Activated naive CD4-positive, alpha-beta T cell treated with anti-CD3 and anti-CD28 coated beads for 36 hours (primary cell): ENCODE measurements at places on chromosomes 13 and 19.

- DNase-seq = no peak
These were observed 100.0 kb downstream of the LMO7 start for GRCh38 chr13:75736173-75736572.

DNA sequence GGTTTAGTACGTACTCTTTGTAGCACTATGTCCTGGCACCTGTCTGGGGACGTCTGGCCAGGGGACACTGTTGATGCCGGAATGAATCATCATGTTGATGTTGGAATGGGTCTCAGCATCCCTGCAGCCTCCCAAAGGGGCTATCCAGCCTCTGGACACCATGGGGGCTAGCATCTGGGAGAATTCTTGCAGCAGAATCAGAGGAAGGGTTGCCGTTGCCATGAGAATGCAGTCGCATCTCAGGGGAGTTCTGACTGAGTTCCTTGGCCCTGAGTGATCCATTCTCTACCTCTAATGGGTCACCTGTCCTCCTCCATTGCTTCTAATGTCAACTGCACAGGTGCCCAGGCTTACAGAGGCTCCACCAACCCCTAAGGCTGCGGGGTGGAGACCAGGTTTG, 129.1 kb downstream of the UQCRFS1 start:
- DNase-seq = no peak

GRCh38 chr19:34662919-34663318, 14.0 kb downstream of the SCGB2B2 start:
- peak; percentile 62 for DNase-seq

GRCh38 chr13:82165396-82166174, 1716.7 kb downstream of the SLITRK1 start:
- no peak for DNase-seq

DNA sequence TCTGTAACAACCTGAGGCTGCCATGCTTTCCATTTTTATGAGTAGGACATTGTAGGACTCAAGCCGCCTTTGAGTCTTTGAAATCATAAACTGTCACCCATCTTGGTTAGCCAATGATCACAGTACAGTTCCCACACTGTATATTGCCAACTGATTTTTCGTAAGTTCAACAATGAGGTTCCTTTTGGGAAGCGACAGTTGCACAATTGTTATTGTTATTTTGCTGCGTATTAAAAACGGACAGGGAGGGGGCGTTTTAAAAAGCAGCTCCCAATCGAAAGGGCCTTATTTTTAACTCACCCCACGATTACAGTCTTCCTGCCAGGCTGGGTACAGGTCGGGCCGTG, 601 bp downstream of the SLC46A3 start:
- DNase-seq = no peak

DNA sequence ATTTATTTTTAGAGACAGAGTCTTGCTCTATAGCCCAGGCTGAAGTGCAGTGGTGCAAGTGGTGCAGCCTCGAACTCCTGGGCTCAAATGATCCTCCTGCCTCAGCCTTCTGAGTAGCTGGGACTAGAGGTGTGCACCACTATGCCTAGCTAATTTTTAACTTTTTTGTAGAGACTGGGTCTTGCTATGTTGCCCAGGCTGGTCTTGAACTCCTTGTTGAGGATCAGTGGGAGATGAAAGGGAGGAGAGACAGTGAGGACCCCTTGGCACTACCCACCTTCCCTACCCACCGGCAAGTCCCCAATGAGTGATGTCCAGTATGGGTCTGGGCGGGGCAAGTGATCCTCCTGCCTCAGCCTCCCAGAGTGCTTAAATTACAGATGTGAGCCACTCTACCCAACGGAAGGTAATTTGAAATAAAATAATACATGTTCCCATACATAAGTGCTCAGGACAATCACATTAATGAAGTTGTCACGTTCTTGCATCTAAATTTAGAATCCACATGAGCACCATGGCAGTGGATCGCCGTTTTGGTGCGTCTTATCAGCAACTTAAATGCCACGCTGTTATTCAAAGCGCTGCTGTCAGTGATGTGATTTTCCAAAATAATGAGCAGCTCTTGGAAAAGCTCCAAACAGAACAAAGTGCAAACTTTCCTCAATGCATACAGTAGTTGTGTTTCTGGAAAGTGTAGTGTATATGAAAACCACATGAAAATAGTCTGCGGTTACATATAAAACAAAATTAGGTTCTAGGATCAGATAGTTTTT, 5.9 kb upstream of the ARL11 start:
- no peak for DNase-seq

- DNase-seq = no peak
These were observed 597.7 kb downstream of the GPC6 start for GRCh38 chr13:93824286-93824685.

GRCh38 chr19:33559996-33560395, 38.4 kb upstream of the PEPD start:
- DNase-seq = no peak

GRCh38 chr19:1387684-1388636, 4.3 kb downstream of the NDUFS7 start:
- DNase-seq = no peak
